ENCODE measurements at places on chromosomes 6 and 20.

DNA sequence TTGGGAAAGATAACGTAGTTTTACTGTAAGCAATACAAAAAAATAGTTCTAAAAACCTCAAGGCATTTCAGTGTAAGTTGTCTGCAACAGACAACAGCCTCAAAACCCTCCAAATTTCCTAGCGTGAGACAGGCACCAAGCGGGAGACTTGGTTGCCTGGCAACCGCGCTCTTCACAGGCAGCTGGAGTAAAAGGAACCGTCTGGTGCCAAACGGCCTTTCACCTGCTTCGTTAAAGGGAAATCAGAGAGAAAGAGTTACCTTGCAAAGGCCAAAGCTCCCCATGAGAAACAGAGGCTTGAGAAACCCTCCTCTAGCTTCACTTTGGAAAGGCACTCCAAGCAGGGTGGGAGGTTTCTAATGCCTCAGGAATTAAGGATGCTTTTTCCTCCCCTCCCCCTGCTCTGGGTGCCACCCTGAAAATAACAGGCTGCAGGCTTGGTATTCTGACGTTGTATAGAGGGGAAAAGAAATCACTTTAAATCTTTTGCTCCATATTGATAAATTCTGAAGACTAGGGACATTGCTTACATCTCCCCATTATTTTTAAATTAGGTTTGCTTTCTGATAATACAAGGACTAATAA lies 129.7 kb upstream of the UFL1 start:
- peak; percentile 23 for DNase-seq

DNA sequence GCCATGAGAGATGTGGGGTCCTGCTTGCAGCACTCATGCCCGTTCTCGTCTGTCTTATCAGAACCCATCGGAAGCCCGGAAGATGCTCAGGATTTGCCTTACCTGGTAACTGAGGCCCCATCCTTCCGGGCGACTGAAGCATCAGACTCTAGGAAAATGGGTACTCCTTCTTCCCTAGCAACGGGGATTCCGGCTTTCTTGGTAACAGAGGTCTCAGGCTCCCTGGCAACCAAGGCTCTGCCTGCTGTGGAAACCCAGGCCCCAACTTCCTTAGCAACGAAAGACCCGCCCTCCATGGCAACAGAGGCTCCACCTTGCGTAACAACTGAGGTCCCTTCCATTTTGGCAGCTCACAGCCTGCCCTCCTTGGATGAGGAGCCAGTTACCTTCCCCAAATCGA lies 8.3 kb downstream of the PI16 start:
- DNase-seq: no peak

- no peak for DNase-seq
Measured at GRCh38 chr6:154080461-154081189, 41.6 kb downstream of the OPRM1 start.

GRCh38 chr6:139247618-139248017 lies 44.2 kb downstream of the TXLNB start:
- no peak for DNase-seq

GRCh38 chr6:209432-210103 lies 82.7 kb upstream of the DUSP22 start:
- no peak for DNase-seq

- DNase-seq: no peak
Measured at GRCh38 chr20:1924910-1925861, 30.0 kb downstream of the SIRPA start.

GRCh38 chr6:96002912-96003311 lies 12.9 kb upstream of the FUT9 start:
- DNase-seq: no peak

DNA sequence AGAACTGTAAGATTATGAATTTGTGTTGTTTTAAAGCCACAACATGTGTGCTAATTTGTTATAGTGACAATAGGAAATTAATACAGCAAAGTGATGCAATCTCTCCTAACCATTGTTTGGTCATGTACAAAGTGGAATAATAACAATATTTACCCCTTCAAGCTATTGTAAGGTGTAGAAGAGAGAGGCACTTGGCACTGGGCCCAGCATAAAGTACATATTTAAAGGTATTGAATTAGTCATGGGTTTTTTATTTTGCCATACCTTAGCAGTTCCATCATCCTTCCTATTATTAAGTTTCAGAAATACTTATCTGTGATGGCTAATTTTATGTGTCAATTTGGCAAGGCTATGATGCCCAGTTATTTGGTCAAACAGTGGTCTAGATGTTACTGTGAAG lies 322.4 kb upstream of the TSHZ2 start:
- DNase-seq: no peak

DNA sequence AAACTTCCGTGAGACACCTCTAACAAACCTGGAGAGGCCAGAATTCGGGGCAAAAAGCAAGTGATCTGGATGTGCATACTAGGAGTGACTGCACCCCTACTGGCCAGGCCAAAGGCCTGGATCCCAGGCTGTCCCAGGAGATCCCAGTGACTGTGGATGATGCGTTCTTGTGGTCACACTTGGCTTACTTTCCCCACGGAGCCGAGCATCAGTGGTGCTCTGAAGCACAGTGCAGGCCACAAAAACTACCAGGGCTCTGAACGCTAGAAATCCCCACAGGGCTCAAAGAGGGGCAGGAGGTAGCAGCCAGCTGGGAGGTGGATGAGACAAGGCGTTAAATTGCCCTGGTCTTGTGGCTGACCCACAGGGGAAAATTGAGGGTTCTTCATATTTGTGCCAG lies 7.1 kb downstream of the TRIM26 start:
- no peak for DNase-seq

DNA sequence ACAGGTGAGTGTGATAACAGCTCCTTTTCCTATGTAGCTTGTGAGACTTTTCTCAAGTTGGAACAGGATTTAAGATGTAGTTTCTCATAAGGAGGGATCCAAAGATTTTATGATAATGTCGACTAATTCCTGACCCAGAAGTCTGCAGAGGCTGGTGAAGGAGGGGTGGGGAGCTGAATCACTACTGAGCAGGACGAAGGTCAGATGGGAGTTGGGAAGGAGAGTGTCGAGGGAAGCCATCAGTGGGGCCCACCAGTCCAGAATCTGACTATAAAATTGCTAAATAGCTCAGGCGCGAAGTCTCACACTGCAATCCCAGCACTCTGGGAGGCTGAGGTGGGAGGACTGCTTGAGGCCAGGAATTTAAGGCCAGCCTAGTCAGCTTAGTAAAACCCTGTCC lies 32.3 kb upstream of the CDYL start:
- DNase-seq: no peak

- no peak for DNase-seq
Measured at GRCh38 chr20:18087054-18087453, 29.3 kb upstream of the OVOL2 start.

DNA sequence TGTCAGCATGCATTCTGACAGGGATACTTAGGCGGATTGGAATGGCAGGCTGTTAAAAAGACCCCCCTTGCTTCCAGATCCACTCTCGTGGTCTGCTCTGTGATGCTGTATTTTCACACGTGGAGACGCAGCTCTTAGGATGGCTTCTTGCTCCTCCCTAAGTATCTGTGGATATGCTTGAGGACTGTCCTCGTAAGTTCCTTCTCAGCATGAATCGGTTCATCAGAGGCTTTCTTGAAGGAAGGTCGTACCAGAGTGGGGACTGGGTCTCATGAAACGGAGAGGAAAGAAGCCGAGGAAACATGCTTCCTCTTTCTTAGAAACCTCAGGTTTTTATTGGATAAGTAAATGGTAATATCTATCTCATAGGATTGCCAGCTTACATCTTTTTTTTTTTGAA lies 220.4 kb downstream of the FARS2 start:
- no peak for DNase-seq

GRCh38 chr20:32920066-32920465 lies 61.3 kb downstream of the EFCAB8 start:
- no peak for DNase-seq

- DNase-seq: no peak
Measured at GRCh38 chr6:142916881-142917280, 28.1 kb downstream of the HIVEP2 start.

DNA sequence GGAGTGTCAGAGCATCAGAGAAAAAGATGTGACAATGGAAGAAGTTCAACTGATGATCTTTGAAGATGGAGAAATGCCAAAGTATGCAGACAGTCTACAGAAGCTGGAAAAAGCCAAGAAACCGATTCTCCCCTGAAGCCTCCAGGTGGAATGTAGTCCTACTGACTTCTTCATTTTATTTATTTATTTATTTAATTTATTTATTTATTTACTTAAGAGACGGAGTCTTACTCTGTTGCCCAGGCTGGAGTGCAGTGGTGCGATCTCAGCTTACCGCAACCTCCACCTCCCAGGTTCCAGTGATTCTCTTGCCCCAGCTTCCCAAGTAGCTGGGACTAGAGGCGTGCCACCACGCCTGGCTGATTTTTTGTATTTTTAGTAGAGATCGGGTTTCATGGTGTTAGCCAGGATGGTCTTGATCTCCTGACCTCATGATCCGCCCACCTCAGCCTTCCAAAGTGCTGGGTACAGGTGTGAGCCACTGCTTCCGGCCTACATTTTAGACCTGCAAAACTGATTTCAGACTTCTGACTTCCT lies 2.2 kb upstream of the RPF2 start:
- DNase-seq: no peak

GRCh38 chr6:52389626-52390360 lies 27.8 kb downstream of the PAQR8 start:
- peak; percentile 53 for DNase-seq

GRCh38 chr6:17042422-17043147 lies 59.3 kb upstream of the STMND1 start:
- no peak for DNase-seq

DNA sequence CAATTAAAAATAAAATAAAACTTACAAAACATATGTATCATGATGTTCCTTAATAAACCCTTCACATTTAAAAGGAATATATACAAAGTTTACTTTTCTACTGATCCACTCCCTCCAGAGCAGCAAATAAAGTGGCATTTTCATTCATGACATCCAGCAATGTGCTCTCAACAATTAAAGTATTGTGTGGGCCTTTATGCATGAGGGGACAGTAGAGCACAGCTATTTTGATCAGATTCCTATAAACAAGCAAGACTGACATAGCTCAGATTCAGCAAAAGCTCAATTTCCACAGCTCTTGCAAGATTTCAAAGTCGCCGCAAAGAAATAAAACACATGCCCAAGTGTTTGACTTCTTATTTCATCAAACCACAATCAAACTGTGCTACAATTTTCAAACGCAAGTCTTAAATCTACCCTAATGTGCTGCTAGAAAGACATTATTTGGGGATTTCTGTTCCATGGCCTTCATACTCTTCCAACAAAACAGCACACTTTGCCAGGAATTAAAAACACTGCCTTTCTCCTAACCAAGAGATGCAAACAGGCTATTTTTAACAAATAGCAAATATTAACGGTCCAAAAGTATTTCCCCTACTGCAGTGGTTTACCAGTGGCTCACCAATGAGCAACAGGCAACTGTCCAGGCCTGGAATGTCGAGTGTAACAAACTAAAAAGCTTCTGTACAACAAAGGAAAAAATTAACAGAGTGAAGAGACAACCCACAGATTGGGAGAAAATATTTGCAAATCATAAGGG lies 52.3 kb downstream of the MBOAT1 start:
- no peak for DNase-seq

- DNase-seq: peak; percentile 96
Measured at GRCh38 chr20:51350941-51351631, 191.4 kb downstream of the NFATC2 start.

DNA sequence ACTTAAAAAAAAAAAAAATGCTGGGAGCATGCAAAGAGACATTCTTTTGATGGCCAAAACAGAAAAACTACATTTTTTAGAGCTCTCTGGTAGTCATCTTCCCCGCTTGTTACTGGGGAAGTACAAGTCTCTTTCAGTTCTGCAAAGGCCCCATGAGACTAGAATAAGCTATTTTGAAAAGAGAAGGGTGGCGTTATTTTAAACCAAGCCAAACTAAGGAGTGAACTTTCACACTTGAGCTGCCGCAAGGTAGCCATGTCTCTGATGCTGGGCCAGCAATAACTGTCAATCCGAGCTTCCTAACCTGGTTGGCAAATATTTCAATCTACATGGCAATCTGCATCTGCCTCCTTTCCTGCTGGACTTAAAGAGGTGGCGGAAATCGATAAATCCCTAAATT lies 96.7 kb downstream of the L3MBTL3 start:
- DNase-seq: no peak

- no peak for DNase-seq
Measured at GRCh38 chr6:15331629-15332251, 85.9 kb downstream of the JARID2 start.

DNA sequence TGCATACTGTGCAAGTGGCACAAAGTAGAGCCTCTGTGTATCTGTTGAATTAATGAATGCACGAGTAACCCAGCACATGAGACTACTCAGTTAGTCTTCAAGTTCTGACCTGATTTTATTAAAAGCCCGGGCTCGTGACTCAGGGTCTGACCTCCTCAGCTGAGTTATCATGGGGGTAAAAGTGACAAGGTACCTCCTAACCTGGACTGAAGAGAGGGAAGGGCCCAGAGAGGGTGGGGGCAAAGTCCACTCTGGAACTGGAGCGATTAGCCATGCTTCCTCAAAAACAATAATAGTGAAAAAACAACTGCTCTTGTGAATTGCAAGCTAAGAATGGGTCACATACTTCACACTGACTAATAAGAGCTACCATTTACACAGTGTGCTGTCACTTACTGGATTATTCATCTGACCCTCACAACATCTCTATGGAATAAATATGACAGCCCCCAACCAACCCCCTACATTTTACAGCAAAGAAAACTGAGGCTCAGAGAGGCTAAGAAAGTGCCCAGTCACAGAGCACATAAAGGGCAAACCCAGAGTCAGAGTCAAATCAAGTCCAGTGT lies 26.7 kb downstream of the TRERF1 start:
- DNase-seq: no peak

DNA sequence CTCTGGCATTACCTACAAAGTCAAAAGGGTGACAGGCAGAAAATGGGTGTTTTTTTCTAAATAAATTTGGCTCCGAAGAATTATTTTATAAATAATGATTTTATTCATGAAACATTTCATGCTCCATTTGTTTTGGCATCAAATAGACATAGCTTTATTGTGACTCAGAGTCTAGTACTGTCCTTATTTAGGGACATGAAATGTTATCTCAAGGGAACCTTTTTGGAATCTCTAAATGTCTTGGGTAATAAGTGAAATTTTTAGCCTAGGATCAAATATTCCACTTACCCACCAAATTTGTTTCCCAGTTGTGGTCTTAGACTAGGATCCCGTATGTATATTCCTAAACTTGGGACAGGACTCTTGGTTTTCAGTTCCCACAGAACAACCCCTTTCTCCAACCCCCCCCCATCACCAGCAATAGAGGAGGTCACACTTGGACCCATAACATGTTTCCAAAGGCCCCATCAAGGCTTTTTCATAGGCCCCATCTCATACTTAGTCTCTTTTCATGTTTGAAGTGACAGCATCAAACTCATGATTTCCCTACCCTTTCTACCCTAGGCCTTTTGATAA lies 81.8 kb downstream of the JAG1 start:
- no peak for DNase-seq

GRCh38 chr6:43856005-43856765 lies 86.2 kb downstream of the VEGFA start:
- no peak for DNase-seq
